ENCODE measurements at places on chromosomes 7 and 10.

- no peak for DNase-seq
Measured at GRCh38 chr7:92641921-92642511, 51.8 kb upstream of the FAM133B start.

DNA sequence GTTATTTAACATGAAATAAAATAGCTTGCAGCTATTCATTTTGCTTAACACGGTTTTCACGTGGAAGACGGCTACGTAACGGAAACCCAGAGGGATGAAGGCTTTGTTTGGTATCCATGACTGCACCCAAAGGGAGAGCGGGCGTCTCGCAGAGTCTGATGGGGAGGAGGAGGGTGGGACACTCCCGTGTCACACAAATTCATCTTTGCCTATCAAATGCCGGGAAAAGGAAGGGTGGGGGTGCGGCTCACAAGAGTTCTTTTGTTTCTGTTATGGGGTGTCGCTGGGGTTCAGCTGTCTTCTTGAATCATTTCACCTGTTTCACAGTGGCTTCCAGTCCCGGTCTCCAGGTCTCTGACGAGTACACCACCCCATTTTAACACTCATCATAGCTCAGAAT is 108.5 kb downstream of the ZRANB1 start:
- no peak for DNase-seq

- DNase-seq, result no peak
Measured at GRCh38 chr10:44993226-44993921, 7.3 kb upstream of the ZNF22 start.

GRCh38 chr7:22802426-22802825 is 20.2 kb downstream of the TOMM7 start:
- DNase-seq, result no peak

- DNase-seq, result no peak
Measured at GRCh38 chr7:152894295-152895170, 135.0 kb downstream of the ACTR3B start.

- no peak for DNase-seq
Measured at GRCh38 chr10:986137-986825, 2.0 kb upstream of the GTPBP4 start.

GRCh38 chr7:134046594-134047128 is 80.5 kb upstream of the LRGUK start:
- DNase-seq, result no peak

DNA sequence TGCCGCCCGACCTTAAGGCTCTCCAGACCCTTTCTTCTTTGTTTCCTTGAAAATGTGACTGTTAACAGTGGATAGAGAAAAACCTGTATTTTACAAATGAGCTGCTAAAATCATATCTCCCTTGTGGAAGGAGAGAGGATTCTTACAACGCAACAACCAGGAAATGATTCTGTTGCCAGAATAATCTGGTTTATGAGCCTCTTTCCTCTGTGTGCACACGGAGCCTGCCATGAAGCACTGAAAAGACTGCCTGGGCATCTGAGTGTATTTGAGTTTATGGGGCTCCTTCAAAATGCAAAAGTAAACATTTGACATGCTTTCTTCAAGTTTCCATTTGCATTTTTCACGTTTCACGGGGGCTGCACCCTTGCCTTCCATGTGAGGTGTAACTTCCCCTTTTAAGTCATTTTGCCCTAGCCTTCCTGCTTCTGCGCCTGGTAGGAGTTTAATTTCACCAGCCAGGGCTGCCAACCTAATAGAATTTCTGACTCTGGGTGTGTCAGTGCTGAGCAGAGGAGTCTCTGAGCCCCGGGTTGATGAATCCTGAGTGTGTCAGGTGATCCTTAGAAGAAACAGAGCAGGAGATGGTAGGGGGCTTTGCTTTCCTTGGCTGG is 101.2 kb downstream of the GRB10 start:
- DNase-seq, result no peak

DNA sequence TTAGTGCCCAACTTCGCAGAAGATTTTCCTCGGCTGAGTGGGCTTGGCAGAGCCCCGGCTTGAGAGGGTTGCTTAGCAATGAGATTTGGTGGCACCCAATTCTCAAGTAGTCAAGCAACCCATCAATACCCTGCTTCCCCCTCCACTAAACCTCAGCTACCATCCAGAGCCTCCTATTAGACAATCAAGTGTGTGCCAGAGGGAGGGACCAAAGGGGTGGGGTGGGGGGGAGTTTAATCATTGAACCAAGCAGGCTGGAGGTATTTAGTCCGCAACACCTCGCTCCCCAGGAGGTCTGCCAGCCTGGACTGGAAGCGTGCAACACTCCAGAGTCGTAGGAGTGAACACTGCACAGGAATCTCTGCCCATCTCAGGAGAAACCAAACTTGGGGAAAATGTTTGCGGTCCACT is at the start of gene HKDC1:
Gene HKDC1 (plus strand): TSS at position 292 of the 411 bp plus-strand sequence. CDS start 104 bp downstream, at position 396.
- no peak for DNase-seq

DNA sequence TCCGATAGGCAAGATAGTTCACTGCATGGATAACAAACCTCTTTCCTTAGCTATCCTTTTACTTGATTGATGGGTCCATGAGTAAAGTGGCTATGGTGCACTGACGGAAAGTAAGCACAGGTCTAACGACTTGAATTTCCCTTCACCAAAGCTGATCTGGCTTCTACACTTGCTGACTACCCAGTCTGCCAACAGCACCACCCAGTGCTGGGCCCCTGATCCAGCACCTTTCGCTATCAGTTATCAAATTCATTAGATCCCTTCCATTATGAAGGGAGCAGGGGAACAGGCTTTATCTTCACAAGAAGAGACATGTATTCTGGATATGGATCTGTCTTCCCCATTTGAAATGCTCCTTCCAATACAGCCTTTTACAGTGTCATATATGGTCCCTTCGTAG is 855.9 kb downstream of the GRID1 start:
- no peak for DNase-seq

GRCh38 chr7:84921154-84921553 is 265.7 kb downstream of the SEMA3D start:
- no peak for DNase-seq

- no peak for DNase-seq
Measured at GRCh38 chr7:123553159-123553558, 4.5 kb downstream of the NDUFA5 start.

DNA sequence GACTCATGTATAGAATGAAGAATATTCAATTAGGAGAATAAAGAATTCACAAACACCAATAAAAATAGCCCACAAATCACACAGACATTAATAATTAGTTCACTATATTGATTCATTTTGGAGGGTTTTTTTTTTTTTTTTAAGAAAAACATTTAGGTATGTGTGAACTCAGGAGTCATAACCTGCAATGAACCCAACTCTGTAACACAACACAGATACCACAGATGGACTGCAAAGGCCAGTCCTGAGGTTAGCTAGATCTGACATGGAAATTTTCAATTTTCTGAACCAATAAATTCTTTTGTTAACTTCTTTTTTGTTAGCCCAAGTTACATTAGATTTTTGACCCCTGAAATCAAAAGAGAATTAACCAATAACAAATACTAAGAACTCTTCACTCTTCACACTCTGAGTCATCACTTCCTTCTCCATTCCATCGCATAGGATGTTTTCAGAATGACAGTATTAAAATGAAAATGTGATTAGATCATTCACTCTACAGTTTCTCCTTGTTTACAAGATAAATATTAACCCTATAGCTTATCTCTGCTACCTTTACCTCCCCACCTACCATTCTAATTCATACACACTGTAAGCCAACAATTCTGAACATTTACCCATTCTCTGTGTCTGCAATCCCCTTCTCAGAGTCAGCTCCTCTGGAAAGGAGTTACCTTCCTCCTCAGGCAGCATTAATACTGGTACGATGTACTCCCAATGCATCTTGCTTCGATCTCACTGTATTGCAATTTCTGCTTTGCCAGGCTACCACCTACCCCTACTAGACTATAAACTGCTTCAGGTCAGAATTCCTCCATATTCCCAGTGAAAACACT is 141.5 kb downstream of the LRRN3 start:
- DNase-seq, result no peak
